ENCODE measurements at places on chromosomes 12 and 14. TPM values are rescaled to one million over a fixed set of nuclear protein-coding genes. Genes with fewer than 3 reads are reported as not detected.
A peak's percentile ranks its signal among the peaks of the same experiment; 100 is the strongest.

The KCNMB4 gene
- 8.4 TPM for total RNA-seq

The RNASE7 gene
- not detected for total RNA-seq

The GRIP1 gene
- 13.3 TPM for total RNA-seq

The C12orf42 gene
- total RNA-seq = not detected

The TAS2R30 gene
- total RNA-seq = 2.0 TPM

- H3K4me3 ChIP-seq = no peak overlapping the region
- no peak overlapping the region for H3K27ac ChIP-seq
- H3K4me1 ChIP-seq = peaks cover 13% of the 10 kb centered on the region
- DNase-seq = no peak
- H3K27me3 ChIP-seq = no peaks in the 10 kb centered on the region
Observed at GRCh38 chr12:12800406-12801180, 12.6 kb upstream of the DDX47 start.

DNA sequence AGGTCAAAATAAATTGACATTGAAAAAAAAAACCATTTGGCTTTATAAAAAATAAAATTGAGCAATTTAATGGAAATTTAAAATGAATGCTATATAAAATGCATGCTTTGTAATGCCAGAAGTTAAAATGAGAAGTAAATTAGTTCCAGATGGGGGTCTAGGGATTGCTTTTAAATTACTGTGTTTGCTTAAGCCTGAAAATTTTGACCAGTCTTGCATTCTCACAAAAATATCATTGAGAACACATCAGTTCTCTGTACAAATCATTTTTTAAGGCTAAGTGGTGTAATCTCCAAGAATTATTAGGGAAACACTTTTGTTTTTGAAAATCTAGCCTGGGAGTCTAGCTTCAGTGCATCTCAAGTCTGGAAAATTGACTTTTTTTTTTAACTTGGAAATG lies 90.7 kb downstream of the RERG start:
- no peaks in the 10 kb centered on the region for H3K27me3 ChIP-seq
- H3K36me3 ChIP-seq = no peaks in the 10 kb centered on the region
- no peak overlapping the region for H3K27ac ChIP-seq
- no peak overlapping the region for H3K4me3 ChIP-seq

- no peaks in the 10 kb centered on the region for H3K27me3 ChIP-seq
- no peak for DNase-seq
- H3K27ac ChIP-seq = no peak overlapping the region
- no peaks in the 10 kb centered on the region for H3K36me3 ChIP-seq
Observed at GRCh38 chr14:69687606-69688298, 76.4 kb downstream of the SUSD6 start.

DNA sequence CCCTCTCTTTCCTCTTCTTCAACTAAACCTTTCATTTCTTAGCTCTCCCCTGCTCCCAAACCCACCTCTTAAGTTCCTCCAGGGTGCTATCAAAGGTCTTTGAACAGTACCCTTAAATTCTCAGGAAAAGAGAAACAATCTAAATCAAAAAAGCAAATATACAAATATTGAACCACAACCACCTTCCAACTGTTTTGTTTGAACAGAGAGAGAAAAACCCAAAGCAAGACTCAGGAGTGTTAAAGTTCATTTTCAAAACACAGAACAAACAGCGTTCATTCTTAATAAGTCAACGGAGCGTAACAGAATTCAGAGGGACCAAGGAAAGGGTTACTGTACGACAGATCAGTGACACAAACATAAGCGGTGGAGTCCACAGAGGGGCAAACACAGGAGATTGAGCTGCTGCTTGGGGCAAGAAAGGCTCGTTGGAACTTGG lies 73.3 kb downstream of the NDUFA12 start:
- H3K4me3 ChIP-seq = no peak overlapping the region
- no peaks in the 10 kb centered on the region for H3K4me1 ChIP-seq
- no peaks in the 10 kb centered on the region for H3K36me3 ChIP-seq
- H3K27ac ChIP-seq = no peak overlapping the region
- DNase-seq = no peak
- H3K27me3 ChIP-seq = no peaks in the 10 kb centered on the region

- H3K4me3 ChIP-seq = no peak overlapping the region
- DNase-seq = no peak
- no peak overlapping the region for H3K27ac ChIP-seq
- H3K36me3 ChIP-seq = no peaks in the 10 kb centered on the region
- H3K27me3 ChIP-seq = no peaks in the 10 kb centered on the region
- H3K4me1 ChIP-seq = peaks cover 53% of the 10 kb centered on the region
Observed at GRCh38 chr14:67251573-67252226, 10.5 kb downstream of the PALS1 start.

DNA sequence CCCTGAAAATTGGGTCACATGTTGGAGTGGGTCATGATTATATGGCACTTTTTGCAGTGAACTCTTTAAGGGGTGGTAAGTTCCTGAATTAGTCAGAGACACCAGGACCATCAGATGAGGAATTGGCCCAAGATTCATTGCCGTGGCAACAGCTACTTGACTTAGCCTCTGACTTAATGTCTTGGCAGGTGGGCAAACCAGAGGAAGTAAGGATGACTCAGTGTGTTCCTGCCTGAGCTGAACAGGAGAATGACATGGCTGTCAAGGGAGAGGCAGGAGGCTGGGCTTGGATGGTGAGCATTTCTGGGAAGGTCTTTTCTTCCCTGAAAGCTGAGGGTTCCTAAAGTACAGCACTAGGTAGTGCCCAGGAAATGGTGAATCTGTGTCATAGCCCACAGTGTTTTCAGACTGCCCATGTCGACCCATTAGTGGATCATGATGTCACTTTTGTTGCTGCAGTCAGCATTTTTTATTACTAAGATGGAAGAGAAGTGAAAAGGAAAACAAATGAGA lies 170.1 kb upstream of the PWP1 start:
- no peaks in the 10 kb centered on the region for H3K36me3 ChIP-seq
- H3K27ac ChIP-seq = peak overlapping the region; percentile 22
- peak; percentile 92 for DNase-seq
- no peaks in the 10 kb centered on the region for H3K27me3 ChIP-seq
- no peak overlapping the region for H3K4me3 ChIP-seq

- peaks cover 10% of the 10 kb centered on the region for H3K36me3 ChIP-seq
- no peak overlapping the region for H3K4me3 ChIP-seq
- no peak for DNase-seq
Observed at GRCh38 chr14:61720294-61720661, 25.0 kb downstream of the HIF1A start.

DNA sequence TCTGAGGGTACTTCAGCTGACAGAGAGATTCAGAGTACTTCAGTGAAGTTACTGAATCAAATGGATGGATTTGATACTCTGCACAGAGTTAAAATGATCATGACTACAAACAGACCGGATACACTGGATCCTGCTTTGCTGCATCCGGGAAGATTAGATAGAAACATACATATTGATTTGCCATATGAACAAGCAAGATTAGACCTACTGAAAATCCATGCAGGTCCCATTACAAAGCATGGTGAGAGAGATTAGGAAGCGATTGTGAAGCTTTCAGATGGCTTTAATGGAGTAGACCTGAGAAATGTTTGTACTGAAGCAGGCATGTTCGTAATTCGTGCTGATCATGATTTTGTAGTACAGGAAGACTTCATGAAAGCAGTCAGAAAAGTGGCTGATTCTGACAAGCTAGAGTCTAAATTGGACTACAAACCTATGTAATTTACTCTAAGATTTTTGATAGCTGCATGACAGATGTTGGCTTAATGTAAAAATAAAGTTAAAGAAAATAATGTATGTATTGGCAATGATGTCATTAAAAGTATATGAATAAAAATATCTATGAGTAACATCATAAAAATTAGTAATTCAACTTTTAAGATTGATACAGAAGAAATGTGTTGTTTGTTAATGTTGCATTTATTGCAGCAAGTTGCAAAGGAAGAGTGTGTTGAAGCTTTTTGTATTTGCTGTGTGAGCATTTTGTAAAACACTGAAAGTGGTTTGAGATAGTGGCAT lies 136.1 kb upstream of the RAP1B start:
- no peak for DNase-seq
- H3K4me1 ChIP-seq = peaks cover 16% of the 10 kb centered on the region
- no peak overlapping the region for H3K27ac ChIP-seq
- H3K36me3 ChIP-seq = no peaks in the 10 kb centered on the region

- no peak for DNase-seq
- H3K36me3 ChIP-seq = peaks cover 2% of the 10 kb centered on the region
- H3K4me1 ChIP-seq = peaks cover 42% of the 10 kb centered on the region
- no peaks in the 10 kb centered on the region for H3K27me3 ChIP-seq
- peak overlapping the region; percentile 72 for H3K4me3 ChIP-seq
Observed at GRCh38 chr14:34461334-34462131, 507 bp downstream of the SPTSSA start.

- H3K4me1 ChIP-seq = no peaks in the 10 kb centered on the region
- H3K4me3 ChIP-seq = no peak overlapping the region
- DNase-seq = no peak
- H3K27ac ChIP-seq = no peak overlapping the region
Observed at GRCh38 chr14:60768602-60769001, 34.0 kb downstream of the MNAT1 start.

GRCh38 chr14:103688906-103689902 lies 26.0 kb downstream of the XRCC3 start:
- peaks cover 84% of the 10 kb centered on the region for H3K36me3 ChIP-seq
- H3K27me3 ChIP-seq = no peaks in the 10 kb centered on the region
- no peak overlapping the region for H3K4me3 ChIP-seq
- no peak overlapping the region for H3K27ac ChIP-seq
- H3K4me1 ChIP-seq = peaks cover 15% of the 10 kb centered on the region

GRCh38 chr14:105217774-105218173 lies 30.6 kb upstream of the BTBD6 start:
- peaks cover 17% of the 10 kb centered on the region for H3K4me1 ChIP-seq
- peaks cover 41% of the 10 kb centered on the region for H3K36me3 ChIP-seq
- no peak for DNase-seq
- H3K27me3 ChIP-seq = no peaks in the 10 kb centered on the region

- no peak overlapping the region for H3K27ac ChIP-seq
- no peak for DNase-seq
- H3K4me1 ChIP-seq = peaks cover 19% of the 10 kb centered on the region
- H3K27me3 ChIP-seq = no peaks in the 10 kb centered on the region
- H3K36me3 ChIP-seq = no peaks in the 10 kb centered on the region
Observed at GRCh38 chr12:121697093-121697698, 15.4 kb upstream of the TMEM120B start.

DNA sequence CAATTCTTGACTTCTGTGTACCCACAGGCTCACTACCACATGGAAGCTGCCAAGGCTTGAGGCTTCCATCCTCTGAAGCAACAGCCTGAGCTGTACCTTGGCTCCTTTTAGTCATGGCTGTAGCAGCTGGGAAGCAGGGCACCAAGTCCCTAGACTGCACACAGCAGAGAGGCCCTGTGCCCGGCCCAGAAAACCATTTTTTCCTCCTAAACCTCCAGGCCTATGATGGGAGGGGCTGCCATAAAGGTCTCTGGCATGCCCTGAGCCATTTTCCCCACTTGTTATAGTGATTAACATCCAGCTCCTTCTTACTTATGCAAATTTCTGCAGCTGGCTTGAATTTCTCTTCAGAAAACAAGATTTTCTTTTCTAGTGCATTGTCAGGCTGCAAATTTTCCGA lies 121.8 kb downstream of the RPS6KA5 start:
- no peak overlapping the region for H3K4me3 ChIP-seq
- no peaks in the 10 kb centered on the region for H3K27me3 ChIP-seq
- no peak overlapping the region for H3K27ac ChIP-seq
- peaks cover 8% of the 10 kb centered on the region for H3K4me1 ChIP-seq
- peaks cover 35% of the 10 kb centered on the region for H3K36me3 ChIP-seq
- no peak for DNase-seq

DNA sequence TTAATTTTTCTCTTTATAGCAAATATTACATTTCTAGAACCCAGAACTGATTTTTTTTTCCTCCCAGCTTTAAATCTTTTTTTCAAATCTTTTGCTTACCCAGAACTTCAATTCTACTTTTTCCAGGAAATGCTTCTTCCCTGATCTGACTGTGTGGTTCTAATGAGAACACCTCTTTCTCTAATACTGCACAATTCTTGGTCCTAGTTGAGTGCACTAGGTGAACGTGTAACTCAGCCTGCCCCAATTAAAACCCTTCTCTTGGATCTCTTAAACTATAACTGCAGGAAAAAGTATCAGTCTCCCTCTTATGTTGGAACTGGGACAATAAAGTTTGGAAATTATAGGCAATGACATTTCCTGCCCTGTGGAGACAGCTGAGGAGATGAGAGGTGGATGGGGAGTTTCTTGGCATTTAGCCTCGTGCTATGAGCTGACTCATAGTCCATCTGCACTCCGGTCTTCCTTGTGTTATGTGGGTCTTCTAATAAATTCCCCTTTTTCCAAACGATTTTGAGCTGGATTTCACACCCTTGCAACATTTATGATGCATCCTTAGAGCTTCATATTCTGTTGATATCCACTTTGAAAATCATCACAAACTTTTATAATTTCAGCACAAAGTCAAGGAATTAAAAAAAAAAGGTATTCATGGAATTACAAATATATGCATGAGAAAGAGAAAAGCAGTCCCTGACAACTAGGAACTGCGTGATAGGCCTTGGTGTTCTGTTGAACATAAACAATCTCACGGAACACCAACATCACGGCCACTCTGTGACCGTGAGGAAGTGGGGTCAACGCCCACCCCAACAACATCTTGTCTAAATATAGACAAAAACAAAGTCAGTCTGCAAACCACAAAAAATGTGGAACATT lies 52.4 kb downstream of the BRMS1L start:
- peaks cover 19% of the 10 kb centered on the region for H3K4me1 ChIP-seq
- DNase-seq = no peak
- H3K27me3 ChIP-seq = no peaks in the 10 kb centered on the region
- H3K27ac ChIP-seq = peak overlapping the region; percentile 44

GRCh38 chr12:64625243-64626077 lies 15.2 kb downstream of the RASSF3 start:
- H3K27me3 ChIP-seq = no peaks in the 10 kb centered on the region
- H3K4me1 ChIP-seq = peaks cover 44% of the 10 kb centered on the region
- H3K27ac ChIP-seq = peak overlapping the region; percentile 81
- peak overlapping the region; percentile 27 for H3K4me3 ChIP-seq

All from esophagus muscularis mucosa (tissue), 4 donors.